ENCODE measurements at places on chromosomes 16 and 17.

DNA sequence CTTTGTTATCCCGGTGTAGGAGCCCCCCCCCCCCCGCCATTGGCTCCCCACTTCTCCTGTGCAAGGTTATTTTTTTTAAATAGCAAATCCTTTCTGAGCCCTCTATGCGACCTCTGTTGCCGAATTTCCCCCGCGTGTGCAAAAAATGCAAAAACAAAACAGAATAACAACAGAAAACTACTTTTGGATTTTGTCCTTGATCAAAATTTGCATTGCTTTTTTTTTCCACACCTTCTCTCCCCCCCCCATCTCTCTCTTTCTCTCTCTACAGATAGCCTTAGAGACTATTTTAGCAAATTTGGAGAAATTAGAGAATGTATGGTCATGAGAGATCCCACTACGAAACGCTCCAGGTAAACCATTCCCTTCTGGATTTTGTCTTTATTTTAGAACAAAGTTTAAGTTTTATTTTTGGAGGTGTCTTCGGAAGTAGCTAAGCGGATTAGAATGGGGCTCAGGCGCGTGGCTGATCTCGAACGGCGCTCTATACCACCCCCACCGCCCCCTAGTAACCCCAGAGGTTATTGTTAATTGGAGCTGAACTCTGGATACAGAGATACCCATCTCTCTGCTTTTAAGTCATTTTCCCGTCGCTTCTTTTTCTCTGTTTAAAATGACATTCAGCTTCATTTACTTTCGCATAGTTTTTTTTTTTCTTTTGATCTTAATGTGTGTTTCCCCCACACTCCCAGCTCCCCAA is 1.0 kb downstream of the MSI2 start:
- DNase-seq, result peak; percentile 22

DNA sequence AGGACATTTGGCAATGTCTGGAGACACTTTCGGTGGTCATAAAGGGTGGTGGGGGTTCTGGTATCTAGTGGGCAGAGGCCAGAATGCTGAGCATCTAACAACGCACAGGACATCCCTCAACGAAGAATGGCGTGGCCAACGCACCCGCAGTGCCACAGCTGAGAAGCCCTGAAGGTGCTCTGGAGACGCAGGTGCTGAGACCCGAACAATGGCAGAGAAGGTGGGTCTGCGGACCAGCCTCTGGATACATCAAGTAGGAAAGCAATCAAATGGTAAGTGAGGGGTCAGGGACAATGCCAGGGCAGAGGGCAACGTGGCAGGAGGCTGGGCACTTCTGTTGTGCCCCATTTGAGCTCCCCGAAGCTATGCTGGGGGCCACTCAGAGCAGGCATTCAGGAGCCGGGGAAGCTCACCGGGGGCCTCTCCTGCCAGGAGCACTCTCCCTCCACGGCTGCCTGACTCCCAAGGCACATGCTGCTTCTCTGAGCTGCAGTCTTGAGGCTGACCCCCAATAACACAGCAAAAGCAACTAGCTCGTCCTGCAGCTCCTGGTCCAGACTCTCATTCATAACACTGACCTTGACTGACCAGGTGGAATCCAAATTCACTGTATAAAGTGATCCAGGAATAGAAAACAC is 26.0 kb downstream of the SPHK1 start:
- DNase-seq, result no peak

- no peak for DNase-seq
These were observed 152.2 kb upstream of the TBX2 start for GRCh38 chr17:61247439-61247838.

- DNase-seq, result no peak
These were observed 37.5 kb upstream of the BHLHA9 start for GRCh38 chr17:1232786-1233185.
